ENCODE measurements at places on chromosomes 4 and X. TPM values are rescaled to one million over a fixed set of nuclear protein-coding genes. Genes with fewer than 3 reads are reported as not detected.

DUSP21 gene
- total RNA-seq: not detected

DNA sequence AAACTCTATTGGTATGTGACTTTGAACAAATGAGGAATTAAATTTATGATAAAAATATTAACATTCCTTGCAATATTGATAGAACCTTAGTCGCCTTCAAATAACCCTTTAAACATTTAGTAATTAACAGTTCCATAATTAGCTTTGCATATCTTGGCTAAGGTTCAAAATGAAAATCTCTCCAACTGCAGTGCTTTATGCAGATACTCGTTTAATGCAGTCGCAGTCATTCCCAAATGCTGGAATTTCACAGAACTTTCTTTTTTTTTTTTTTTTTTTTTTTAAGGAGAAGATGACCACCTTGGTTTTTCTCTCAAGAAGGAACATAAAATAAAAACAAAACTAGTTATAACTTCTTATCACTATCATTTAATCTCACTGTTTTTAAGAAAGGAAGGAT lies 5.2 kb downstream of the RAPGEF2 start:
- no peak for DNase-seq

GRCh38 chrX:107978707-107979307 lies 3.4 kb downstream of the TEX13B start:
- DNase-seq: no peak

DOCK11 gene
- 16.3 TPM for total RNA-seq

- DNase-seq: no peak
Observed at GRCh38 chr4:74547042-74547441, 102.1 kb downstream of the AREG start.

DNA sequence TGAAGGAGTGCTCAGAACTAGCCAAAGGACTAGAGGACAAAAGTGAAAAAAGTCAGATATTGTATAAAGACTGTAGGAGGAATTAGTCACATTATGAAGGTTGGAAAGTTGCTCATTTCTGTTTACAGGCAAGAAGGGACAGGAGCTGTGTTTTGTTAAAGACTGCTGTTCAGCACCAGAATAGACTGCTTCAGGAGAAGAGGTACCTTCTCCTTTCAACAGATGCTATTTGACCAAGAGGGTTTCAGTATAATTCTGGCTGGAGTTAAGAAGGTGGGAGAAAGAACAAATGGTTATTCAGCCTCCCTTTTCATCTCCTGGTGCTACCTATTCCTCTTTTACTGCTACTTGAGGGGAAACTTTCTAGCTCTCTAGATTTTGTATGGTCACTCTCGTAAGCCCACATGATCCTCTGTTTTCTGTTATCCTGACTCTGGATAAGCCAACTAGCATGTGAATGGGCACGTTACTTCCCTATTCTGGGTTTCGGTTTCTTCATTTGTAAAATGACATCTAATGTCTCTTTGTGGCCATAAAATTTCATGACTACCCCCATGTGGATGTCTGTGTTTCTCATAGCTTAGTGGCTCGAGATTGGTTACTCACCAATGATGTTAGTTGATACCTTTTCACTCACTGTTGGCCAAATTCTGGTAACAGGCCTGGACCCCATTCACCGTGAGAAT lies 68.9 kb downstream of the SH2D1A start:
- DNase-seq: no peak

DNA sequence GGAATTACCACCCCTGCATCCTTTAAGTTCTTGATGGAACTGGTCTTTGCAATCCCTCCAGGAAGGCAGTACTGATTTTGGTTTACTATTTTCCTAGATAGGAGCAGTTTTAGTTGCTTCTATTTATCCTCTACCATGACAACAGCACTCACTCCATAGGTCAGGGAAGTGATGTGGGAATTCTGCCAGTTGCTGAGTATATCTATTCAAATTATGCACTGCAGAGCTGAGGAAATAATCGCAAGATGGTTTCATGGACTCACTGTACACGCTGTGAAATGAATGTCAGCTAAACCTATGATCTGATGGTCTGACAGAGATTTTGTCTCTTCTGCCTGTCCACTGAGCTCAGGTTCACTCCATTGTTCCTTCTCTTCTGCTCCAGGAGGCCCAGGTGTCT lies 135.8 kb downstream of the FAAH2 start:
- no peak for DNase-seq

DNA sequence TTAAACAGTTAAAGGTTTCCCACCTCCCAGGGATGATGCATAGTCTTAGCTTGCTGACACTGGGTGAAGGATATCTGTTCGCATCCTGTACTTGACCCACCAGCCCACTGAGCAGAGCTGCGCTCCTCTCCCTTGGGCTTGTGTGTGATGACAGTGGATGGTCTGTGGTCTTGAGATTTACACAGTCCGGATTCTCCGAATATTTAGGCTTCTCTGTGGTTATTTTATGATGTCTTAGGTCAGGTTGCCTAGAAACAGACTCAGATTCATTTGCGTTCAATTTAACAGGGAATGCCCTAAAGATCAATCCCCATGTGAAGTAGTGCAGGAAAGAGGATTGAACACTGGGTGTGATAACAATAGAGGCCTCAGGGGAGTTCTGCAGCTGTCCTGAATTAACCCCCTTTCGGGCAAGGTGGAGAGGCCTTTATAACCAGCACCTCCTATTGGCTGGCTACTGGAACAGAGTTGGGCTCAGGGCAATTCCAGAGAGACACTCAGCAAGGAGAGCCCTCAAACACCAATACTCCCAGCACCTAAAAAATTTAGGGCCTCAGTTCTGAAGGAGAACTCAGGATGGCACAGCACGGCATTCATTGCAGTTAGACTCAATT lies 653.2 kb upstream of the GALNT7 start:
- DNase-seq: no peak

DNA sequence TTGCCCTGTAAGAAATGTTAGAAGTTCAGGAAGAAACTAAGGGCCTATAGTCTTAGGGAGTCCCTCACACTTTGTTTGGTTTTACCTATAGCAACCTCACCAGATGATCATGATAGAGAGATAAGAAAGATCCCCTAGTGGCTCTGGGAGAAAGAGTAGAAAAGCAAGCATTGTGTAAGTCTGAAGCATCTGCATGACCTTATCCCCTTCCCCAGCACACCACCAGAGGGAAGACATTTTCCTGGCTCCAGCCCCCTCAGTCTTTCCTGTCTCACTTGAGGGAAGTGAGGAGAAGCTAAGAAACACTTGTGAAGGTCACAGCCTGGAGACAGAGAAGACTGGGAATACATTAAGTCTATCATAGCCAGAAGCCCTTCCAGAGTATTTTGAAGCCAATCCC lies 154.0 kb downstream of the EVC2 start:
- no peak for DNase-seq

DNA sequence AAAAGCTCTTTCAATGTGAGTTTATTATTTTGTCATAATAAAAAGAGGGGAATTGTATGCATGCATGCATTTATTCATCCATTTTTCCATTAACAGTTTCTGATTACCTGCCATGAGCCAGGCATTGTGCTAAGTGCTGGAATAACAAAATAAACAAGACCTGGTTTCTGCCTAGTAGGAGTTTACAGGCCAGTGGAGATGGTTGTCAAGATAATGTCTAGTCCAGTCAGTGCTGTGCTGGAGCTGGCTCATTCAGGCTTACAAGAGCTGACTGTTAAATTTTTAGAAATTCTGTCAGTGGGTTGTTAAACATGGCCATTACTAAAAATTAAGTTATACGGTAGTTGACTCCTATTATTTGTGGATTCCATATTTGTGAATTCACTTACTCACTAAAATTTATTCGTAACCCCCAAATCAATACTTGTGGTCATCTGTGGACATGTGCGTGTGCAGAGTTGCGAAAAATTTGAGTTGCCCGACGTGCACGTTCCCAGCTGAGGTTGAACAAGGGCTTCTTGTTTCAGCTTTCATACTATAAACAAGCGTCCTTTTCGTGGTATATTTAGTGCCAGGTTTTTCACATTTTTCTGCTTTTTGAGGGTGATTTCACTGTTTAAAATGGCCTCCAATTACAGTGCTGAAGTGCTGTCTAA lies 172.3 kb upstream of the RPS6KA3 start:
- DNase-seq: no peak

ZFX gene
- 66.4 TPM for total RNA-seq

ERCC6L gene
- total RNA-seq: 0.23 TPM

DNA sequence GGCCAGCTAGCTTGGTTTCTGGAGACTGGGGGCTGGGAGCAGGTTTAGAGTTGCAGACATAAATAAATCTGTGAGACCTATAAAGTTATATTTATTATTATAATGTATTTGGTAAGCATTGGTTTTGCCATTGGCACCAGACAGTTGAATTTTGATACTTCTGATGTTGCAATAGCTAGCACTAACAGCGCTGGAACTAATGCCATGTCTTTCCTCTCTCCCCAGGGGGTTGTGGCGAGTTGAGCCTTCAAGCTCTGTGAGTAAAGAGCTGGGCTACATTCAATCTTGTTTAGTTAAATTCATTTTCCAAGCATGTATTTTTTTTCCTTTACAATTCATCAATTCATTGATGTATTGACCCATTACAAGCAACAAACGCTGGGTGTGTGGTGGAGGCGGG lies 358.7 kb upstream of the NR3C2 start:
- no peak for DNase-seq

DNA sequence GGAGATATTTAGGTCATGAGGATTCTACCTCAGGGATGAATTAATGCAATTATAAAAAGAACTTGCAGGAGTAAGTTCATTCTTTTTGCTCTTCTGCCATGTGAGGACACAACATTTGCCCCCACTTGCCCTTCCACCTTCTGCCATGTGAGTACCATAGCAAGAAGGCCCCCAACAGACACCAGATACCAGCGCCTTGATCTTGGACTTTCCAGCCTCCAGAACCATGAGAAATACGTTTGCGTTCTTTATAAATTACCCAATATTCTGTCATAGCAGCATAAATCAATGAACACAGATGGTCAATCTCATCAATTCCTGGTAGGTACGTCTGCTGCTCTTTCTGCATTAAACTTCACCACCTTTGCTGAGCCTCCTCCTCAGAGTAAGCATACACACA lies 5.7 kb upstream of the SEPSECS start:
- no peak for DNase-seq

GRCh38 chr4:5982156-5982973 lies 35.9 kb downstream of the C4orf50 start:
- DNase-seq: no peak

CSN1S1 gene
- total RNA-seq: not detected

DNA sequence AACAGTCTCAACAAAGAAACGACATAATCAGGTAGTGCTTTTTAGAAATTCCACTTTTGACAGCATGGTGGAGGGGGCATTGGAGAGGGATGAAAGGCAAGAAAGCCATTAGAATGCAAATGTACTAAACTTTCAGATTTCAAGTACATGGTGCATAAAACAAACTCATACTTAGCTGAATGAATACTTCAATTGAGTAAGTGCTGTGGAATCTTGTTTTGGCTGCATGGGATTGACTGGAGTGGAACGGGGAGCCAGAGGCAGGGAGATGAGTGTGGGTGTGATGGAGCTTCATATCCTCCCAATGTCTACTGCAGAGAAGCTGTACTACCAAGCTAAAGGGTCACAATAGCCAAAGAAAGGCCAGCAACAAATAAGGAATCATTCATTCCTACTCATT lies 52.4 kb downstream of the USP46 start:
- DNase-seq: no peak

GRCh38 chrX:68705986-68706385 lies 58.5 kb downstream of the STARD8 start:
- DNase-seq: no peak

MAGEA2 gene
- total RNA-seq: not detected

DNA sequence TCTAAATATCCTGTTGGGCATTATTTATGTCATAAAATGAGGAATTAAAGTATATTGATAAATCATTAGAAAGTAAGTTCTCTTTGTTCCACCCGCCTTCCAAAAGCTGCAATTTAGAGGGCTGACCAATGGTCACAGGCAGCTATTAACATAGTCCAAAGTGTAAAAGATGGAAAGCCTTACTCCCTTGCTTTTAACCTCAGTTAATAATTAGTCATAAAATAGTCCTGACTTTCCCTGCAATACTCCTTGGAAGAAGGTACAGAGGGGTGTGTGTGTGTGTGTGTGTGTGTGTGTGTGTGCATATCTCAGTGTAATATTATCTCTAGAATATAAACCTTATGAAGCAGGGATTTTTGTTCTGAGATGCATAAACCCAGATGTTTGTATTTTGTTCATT lies 275.4 kb downstream of the FAT4 start:
- peak; percentile 38 for DNase-seq

UBE2K gene
- 56.2 TPM for total RNA-seq

DNA sequence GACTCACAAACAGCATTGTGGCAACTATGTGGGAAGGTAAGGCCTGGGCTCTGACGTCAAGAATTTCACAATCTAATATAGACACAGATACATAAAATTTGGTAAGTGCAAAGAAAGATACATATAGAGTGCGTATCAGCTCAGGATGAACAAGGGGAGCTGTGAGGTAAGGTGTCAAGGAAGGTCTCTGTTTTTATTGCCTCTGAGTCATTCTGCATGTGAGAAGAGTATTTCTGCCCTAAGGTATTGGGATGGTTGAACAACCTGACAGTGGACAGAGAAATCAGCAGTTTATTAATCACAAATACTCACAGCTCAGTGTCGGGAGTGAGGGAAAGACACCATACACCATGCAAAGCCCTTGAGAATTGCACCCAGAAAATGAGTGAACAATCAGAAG lies 89.8 kb downstream of the COMMD8 start:
- no peak for DNase-seq

KDR gene
- 24.0 TPM for total RNA-seq

DNA sequence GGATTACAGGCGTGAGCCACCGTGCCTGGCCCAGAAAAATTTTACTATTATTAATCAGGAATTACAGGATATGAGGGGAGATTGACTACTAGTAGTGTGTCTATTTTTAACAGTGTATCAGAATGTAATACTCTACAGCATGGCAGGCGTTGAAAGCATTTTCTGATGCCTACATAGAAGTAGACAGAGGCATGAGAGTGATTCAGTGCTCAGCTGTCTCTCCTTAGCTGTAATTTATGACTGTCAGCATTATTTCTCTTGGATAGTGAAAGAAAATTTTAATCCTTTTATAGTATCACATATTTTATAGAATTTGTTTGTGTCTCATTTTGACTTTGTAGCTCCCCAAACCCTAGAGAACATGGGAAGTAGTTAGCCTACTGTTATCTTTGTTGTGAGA lies 20.7 kb downstream of the ARHGAP24 start:
- no peak for DNase-seq

GLUD2 gene
- total RNA-seq: 7.6 TPM

GNRHR gene
- total RNA-seq: not detected

LRP2BP gene
- total RNA-seq: 0.95 TPM

GRCh38 chrX:71168134-71168533 lies 23.5 kb downstream of the NLGN3 start:
- no peak for DNase-seq

DNA sequence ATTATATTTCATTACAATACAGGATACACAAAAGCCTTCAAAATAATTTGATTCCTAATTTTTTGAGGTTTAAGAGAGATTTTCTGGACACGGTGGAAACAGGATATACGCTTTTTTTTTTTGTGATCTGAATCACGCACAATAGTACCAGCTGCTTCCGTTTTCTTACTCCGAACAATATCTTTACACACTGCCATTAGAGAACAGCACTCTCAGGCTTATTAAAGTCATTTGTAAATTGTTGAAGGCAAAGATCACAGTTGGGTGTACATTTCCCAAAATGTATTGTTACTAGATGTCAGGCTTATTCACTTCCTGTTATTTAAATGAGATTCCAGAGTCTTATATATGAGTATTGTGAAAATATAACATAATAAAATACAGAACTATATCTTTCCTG lies 71.5 kb downstream of the TMEM47 start:
- no peak for DNase-seq
